ENCODE measurements at places on chromosomes 2 and 18. TPM values are rescaled to one million over a fixed set of nuclear protein-coding genes. Genes with fewer than 3 reads are reported as not detected.
A peak's percentile ranks its signal among the peaks of the same experiment; 100 is the strongest.

The CYS1 gene
- 0.13 TPM for total RNA-seq

The SERPINB12 gene
- not detected for total RNA-seq

The IL36RN gene
- total RNA-seq: not detected

The CYP20A1 gene
- total RNA-seq: 18.6 TPM

The IL36B gene
- total RNA-seq: not detected

The FAM110C gene
- 13.2 TPM for total RNA-seq

The C2orf92 gene
- 5.2 TPM for total RNA-seq

GRCh38 chr2:120258196-120258595, 5.5 kb downstream of the RALB start:
- DNase-seq: no peak

- no peak for DNase-seq
These were observed 32.8 kb downstream of the RFX8 start for GRCh38 chr2:101442042-101442666.

GRCh38 chr2:20428717-20429490, 18.0 kb upstream of the RHOB start:
- DNase-seq: no peak

- no peak for DNase-seq
These were observed 118.6 kb downstream of the MBP start for GRCh38 chr18:77013811-77014521.

GRCh38 chr18:47283476-47283875, 32.0 kb upstream of the SKOR2 start:
- no peak for DNase-seq

DNA sequence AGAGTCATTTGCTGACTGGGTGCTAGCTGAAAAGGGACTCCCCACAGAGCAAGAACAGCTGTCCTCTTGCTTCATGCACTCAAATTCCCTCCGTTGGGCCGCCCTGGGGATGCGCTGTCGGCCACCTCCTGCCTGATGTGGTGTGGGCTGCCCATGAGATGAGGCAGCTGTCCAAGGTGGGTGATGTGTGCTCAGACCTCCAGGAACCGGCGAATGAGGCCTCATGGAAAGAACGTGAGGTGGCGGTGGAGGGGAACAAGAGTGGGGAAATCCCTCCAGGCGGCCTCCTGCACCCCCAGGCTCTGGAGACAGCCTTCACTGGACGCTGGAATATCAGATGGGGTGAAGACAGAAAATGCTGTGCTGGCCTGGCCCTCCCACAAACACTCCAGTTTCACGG, 79.8 kb downstream of the LONRF2 start:
- DNase-seq: no peak

GRCh38 chr2:60297296-60298005, 256.0 kb downstream of the BCL11A start:
- DNase-seq: peak; percentile 31

DNA sequence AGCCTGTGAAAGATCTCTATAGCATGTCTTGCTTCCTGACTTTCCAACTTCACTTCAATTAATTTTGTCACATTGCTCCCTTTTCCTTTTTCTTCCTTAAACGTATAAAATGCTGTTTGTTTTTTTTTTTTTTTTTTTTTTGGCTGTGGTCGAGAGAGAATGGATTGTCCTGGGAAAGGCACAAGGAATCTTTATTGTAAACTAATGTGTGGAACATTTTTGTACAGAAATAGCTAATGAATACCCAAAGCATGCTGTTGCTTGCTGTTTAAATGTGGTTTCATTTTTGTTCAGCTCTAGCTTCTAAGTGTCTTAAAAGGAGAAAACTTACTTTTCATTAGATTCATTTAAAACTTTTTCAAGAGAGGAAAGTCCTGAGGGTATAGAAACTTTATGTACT, 105.5 kb downstream of the GPD2 start:
- DNase-seq: no peak

DNA sequence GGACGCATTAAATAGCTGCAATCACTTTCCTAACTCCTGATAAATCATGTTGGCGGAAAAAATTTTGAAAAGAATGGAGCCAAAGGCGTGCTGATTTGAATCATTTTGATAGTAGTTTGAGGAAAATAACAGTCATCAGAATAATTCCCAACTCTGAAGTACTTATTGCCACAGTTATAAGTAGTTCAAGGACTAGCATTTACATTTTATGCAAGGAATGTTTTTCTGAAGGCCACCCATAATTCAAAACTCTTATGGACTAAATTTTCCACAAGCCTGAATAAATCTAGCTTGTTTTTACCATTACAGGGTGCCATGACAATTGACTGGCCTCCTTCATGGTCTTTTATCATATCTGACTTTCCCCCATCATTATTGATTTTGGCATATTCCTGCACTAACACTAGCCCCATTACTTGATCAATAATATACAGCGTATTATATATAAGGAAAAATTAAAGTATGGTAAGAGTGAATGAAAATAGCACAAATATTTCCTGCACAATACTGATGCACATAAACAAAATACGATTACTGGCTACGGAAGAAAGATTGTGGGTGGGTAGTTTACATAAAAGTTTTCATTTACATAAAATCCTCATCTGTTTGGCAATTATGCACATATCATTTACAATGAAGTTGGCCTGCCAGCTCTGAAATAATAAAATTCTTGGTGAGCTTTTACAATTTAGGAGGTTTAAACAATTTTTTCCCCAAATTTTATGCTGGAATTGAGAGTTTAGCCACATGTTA, 334.6 kb downstream of the ARL6IP6 start:
- DNase-seq: no peak

- no peak for DNase-seq
These were observed 56.1 kb upstream of the HDAC4 start for GRCh38 chr2:239456940-239457339.

GRCh38 chr18:46319783-46320182, 215.6 kb downstream of the HAUS1 start:
- no peak for DNase-seq

GRCh38 chr2:16103614-16104314, 163.4 kb downstream of the MYCN start:
- DNase-seq: no peak

- no peak for DNase-seq
These were observed 128.5 kb downstream of the STK39 start for GRCh38 chr2:168118733-168119514.

Data from H1 (cell line).